ENCODE measurements at places on chromosomes 13 and 19.

- no peak for DNase-seq
These were observed 3.1 kb upstream of the GTF3A start for GRCh38 chr13:27421101-27421871.

DNA sequence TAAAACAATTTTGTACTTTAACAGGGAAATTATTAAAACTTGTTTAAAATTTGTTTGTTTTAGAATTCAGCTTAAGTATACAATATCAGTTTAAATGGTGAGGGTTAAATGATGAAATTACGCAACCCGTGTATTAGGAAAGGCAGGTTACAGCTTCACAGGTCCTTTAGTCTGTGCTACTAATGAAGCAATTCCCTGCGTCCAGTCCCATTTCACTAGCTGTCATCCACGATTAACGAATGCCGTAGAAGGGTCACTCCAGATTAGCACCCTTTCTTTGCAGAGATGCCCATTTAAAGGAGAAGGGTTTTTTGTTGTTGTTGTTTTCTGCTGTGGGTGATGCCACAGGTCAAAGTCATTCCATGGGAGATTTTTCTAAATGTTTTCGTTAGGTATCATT is 457.6 kb upstream of the SLC10A2 start:
- no peak for DNase-seq

DNA sequence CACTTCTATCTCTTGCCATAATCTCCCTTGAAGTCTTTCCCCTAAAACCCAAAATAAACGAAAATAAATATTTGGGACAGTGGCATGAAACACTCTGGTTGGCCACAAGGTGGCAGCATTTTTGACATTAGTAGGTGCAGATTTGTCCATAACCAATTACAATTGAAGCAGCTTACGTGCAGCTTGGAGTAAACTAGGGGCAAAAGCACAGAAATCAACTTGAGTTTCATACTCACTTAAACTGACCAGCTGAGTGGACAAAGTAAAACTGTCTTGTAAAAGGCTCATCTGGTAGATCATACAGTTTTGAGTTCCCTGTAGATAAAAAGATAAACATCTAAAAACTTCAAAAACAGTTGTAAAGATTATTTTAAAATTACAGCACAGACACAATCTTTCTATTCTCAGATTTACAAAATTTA is 18.8 kb downstream of the PDCD5 start:
- DNase-seq: peak; percentile 46

- no peak for DNase-seq
These were observed 45.5 kb upstream of the NPAS1 start for GRCh38 chr19:46974181-46974580.

DNA sequence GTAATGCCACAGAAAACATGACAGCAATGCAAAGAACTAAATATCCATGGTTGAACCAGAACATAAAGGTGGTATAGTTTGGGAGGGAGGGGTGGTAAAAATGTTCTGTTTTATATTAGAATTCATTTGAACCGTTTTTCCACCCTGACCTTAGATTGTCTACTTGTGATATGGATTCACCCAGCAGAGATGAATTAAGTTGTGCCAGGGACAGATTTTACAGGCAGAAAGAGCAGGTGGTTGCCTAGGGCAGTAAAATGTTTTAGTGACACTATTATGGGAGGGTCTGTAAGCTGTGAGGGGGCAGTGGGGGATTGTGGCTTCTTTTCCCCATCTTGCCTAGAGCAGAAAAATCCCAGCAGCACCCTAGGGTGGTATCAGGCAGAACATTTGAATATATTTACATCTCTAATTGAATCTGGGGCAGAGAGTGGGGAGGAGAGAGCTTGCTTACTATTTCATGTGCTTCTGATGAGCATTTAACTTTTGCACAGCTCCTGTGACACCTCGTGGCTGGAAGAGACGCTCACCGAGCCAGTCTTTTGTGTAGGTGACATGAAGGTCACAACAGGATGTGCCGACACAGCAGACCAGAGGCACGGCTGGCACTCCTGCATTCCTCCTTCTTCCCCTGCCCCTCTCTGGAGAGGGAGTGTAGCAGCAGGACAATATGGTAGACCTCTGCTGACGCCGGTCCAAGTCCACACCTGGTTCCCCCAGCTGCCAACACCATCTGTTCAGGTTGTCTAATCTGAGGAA is 452.3 kb downstream of the IRS2 start:
- no peak for DNase-seq

- no peak for DNase-seq
These were observed 904 bp upstream of the ALOX5AP start for GRCh38 chr13:30734439-30734838.

GRCh38 chr13:83516781-83517180 is 365.5 kb downstream of the SLITRK1 start:
- DNase-seq: no peak

DNA sequence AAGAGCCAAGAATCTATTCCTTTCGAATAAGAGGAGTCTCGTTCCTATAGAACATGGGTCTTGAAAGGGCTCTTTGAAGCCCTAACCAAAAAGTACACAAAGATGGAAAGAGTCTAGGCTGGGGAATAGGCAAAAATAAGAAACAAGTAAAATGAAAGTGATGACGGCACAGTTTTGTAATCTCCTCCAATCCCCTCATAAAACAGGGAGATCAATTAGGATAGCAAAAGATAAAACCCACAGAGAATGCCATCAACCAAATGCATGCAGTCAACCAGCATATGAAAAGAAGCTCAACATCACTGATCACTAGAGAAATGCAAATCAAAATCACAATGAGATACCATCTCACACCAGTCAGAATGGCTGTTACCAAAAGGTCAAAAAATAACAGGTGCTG is 122.4 kb upstream of the LSM14A start:
- DNase-seq: no peak

GRCh38 chr19:40982594-40983101 is 8.4 kb upstream of the CYP2B6 start:
- DNase-seq: no peak

- DNase-seq: no peak
These were observed 166.8 kb downstream of the SLITRK5 start for GRCh38 chr13:87837946-87838345.

DNA sequence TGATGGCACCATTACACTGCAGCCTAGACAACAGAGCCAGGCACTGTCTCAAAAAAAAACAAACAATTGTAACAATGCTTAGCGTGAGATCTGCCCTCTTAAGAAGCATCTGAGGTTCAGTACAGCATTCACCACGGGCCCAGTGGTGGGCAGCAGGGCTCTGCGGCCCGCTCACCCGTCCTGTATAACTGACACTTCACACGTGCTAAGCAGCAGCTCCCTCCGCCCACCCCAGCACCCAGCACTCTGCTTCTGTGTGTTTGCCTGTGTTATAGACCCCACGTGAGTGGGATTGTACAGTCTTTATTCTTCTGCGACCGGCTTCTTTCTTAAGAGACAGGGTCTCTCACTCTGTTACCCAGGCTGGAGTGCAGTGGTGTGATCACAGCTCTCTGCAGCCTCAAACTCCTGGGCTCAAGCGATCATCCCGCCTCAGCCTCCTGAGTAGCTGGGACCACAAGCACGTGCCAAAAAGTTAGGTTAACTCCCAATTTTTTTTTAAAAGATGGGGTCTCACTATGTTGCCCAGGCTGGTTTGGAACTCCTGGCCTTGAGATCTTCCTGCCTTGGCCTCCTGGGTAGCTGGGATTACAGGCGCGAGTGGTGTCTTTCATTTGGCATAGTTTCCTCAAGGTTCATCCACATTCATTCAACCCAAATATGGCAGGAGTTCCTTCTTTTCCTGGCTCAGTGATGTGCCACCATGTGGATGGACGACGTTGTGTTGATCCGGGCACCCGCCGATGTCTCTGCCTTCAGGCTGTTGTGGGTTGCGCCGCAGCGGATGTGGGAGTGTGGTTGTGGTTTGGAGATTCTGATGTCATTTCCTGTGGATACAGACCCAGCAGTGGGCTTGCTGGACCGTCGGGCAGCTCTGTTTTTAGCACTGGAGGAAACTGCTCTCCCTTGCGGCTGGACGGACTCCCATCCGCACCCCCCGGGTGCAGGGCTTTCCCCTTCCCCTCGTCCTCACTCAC is 170.0 kb downstream of the KDM4B start:
- peak; percentile 57 for DNase-seq

GRCh38 chr13:51913421-51914136 is 51.8 kb downstream of the CCDC70 start:
- no peak for DNase-seq

- DNase-seq: peak; percentile 48
These were observed 230.2 kb downstream of the TDRD3 start for GRCh38 chr13:60627071-60627686.

GRCh38 chr19:15576526-15577156 is 38.4 kb upstream of the CYP4F8 start:
- no peak for DNase-seq

DNA sequence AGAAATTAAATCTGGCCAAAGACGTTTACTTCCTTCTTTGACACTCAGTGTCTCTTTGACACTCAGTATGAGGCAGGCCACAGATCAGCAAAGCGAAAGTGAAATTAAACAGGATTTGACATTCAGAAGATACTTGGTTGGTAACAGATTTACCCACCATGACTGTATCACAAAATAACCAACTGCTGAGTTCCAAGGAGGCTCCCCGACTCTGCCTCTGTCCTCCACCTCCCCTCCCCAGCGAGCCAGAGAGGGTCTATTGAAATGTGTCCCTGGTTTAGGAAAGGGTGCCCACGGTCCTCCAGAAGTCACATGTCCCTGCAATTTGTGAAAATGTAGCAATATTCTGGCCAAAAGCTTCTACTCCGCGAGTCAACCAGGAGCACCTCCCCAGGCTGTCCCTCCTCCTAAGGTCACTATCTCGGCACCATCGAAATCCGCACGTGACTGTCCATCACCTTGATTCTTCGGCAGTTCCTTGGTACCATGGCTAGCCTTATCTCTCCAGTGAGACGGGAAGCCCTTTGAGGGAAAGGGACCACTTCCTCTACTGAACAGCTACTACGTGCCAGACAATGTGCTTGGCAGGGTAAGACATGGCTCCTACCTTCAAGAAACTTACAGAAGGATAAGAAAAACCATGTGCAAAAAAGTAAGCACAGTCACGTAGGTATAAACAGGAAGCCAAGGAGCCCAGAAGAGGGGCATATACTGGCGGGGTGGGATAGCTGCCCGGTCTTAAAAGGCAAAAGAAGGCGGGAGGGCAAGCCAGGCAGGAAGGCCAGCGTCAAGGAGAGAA is 1.5 kb downstream of the N4BP2L1 start:
- peak; percentile 66 for DNase-seq

- no peak for DNase-seq
These were observed 1.5 kb downstream of the SIN3B start for GRCh38 chr19:16830679-16831078.

- no peak for DNase-seq
These were observed 12.5 kb downstream of the PEPD start for GRCh38 chr19:33508941-33509614.

DNA sequence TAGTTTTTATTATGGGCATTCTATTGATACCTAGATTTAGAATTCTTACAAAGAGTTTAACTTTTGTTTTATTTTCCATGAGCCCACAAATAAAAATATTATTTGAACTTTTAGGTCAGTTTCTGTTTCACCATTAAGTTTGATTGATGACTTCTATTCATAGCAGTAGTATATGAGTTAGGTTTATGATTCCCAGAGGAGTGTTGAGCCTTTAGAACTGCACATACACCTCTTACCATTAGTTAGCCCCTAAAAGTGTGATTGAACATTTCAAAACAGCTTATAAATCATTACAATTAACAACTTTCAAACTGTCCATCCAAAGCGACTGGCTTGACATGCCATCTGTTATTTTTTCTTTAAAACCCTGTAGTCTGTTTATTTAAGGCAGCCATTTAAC is 19.0 kb upstream of the PCDH17 start:
- DNase-seq: no peak

GRCh38 chr19:7685546-7686445 is 5.2 kb downstream of the TRAPPC5 start:
- DNase-seq: no peak

DNA sequence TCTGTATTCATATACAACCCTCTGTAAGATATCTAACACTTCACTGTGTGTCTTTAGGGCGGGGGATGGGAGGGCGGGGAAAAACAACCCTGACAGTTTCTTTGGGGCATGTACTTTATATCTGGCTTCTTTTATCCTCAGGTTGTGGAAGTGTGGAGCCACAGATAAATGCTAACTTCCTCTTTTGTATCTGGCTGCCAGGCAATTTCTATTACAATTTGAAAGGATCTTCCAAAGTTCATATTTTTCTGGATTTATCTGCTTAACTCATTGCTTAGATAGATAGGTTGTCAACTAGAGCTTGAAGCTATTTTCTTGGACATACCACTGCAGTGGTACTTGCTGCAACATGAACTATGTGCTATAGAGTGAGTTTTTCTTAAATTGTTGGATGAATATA is 393.0 kb downstream of the LMO7 start:
- no peak for DNase-seq

DNA sequence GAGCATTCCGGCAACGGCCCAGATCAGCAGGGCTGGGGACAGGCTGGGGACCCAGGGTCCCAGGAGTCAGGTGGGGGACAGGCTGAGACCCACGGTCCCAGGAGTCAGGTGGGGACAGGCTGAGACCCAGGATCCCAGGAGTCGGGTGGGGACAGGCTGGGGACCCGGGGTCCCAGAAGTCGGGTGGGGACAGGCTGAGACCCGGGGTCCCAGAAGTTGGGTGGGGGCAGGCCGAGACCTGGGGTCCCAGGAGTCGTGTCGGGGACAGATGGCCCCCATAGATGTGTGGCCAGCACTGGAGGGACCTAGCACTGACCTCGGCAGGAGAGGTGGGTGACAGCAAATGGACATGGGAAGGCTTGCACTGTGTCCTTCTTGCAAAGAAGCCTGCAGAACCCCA is 39.7 kb upstream of the SOX1 start:
- no peak for DNase-seq

DNA sequence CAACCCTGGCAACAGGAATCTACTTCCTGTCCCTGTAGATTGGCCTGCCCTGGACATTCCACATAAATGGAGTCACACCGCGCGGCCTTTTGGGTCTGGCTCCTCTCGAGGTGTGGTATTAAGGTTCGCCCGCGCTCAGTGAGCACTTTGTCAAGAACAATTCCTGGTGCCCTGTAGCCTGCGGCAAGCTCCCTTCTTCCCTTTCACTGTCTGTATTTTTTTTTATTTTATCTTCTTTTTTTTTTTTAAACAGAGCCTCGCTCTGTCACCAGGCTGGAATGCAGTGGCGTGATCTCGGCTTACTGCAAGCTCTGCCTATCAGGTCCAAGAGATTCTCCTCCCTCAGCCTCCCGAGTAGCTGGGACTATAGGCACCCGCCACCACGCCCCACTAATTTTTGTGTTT is 28.3 kb downstream of the PEX11G start:
- no peak for DNase-seq

DNA sequence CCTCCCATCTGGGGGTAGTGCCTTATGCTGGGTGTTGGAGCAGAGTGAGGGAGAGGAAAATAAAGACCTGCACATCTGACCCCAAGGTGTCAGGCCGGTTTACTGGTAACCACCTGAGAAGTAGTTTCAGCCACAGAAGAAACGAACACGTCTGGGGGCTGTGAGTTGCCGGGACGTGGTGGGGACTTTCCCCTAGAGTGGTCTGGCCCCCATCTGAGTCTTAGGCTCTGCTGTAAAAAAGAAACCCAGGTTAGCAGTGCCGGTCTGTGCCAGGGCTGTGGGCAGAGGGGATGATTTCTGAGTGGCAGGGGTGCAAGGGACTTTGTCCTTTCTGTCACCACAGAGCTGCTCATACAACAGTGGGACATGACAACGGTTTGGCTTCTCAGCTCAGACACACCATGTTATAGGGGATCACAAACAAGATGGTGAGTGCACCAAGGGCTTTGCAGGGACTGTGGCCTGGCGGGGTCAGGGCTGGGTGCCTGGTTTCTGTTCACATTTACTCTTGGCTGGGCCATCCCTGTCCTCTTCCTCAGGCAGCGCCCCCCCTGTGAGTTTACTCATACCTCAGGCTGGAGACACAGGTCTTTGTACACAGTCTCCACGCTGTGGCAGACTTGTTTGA is 9.0 kb downstream of the GCDH start:
- DNase-seq: no peak
